Activated T-helper 1 cell treated with anti-CD3 and anti-CD28 coated beads, Interleukin-2, amount 50 U/mL, for 16 hours (primary cell): ENCODE measurements at places on chromosomes 5 and 9.

DNA sequence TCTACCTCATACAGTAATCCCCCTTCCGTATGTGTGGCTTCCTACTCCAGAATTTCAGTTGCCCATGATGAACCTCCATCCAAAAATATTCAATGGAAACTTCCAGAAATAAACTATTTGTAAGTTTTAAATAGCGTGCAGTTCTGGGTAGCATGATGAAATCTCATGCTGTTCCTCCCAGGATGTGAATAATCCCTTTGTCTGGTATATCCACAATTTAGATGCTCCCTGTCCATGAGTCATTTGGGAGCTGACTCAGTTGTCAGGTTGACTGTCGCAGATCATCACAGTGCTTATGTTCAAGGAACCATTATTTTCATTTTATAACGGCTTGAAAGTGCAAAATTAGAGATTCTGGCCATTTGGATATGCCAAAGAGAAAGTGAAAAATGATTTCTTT is 290.1 kb upstream of the CDH9 start:
- no peak for DNase-seq

GRCh38 chr5:172389578-172390112 is 64.7 kb downstream of the SH3PXD2B start:
- no peak for DNase-seq

- DNase-seq: no peak
These were observed 66.9 kb downstream of the EBF1 start for GRCh38 chr5:159032656-159033350.

DNA sequence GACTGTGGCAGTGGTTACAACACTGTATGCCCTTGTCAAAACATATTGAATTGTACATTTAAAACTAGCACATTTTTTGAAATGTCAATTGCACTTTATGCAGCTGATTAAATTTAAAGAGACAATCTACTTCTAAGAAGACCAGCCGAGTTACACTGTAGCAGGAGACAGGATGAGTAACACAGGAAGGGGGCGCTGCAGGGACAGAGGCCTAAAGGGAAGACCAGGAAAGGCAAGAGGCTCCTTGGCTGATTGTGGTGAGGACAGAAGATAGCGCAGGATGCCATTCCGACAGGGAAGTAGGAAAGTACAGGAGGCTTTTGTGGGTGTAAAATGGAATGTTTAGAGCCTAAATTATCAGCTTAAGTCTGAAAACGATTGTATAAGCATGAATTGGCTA is 28.2 kb upstream of the PPP2R2B start:
- DNase-seq: no peak

- no peak for DNase-seq
These were observed at the start of gene PRSS3 for GRCh38 chr9:33795281-33795680. Gene PRSS3 (plus strand): TSS chr9:33795561. CDS start chr9:33795574, 13 bp downstream.

DNA sequence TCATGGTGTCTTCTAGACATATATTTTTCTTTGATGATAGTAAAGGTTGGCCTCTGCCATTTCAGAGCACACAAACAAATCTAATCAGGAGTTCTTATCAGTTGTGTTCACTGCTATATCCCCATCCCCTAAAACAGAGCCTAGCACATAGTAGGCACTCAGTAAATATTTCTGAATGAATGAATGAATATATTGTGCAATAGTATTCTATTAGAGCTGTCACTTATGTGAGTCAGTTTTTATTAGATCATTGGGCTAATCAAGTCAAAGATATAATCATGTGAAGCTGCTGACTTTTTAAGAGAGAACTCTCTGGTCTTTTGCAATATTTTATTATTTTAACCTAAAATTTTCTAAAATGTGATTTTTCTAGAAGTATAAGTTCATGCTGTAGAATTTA is 84.2 kb downstream of the CHSY3 start:
- no peak for DNase-seq

- DNase-seq: no peak
These were observed 643.0 kb upstream of the RGMB start for GRCh38 chr5:98130261-98131035.

GRCh38 chr5:7941692-7942091 is 72.7 kb downstream of the MTRR start:
- DNase-seq: no peak

- DNase-seq: no peak
These were observed 195.0 kb downstream of the KIAA0825 start for GRCh38 chr5:94423411-94423810.

DNA sequence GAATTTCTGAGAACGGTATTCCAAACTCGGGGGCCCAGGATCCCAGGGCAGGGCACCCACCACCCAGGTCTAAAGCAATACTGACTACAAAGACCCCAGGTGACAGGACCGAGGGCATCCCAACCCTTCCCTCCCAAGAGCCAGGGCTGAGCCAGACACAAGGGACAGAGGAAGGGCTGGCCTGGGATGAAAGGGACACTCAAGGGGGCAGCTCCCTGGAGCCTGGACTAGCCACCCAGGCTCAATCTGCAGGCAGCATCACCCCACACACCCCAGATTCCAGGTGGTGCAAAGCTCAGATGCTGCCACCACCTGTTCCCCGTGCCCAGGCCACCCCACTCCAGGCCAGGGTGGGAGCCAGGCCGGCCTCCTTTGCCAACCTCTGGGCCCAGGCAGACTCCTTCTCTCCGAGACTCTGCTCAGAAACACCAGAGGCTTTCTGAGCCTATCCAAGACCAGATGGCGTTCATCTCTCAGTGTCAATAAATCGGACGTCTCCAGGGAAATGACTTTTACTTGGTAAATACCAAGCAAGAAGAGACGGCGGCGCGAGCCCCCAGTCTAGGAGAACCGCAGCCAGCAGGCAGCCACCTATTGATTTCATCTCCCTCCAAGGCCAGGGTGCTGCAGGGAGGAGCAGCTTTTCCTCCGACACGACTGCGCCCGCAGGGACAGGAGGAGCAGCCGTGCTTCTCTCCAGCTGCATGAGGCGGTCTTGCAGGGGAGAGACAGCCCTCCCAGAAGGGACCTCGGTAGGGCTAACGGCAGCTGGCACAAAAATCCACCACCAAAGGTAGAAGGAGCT is 94.1 kb upstream of the ADAMTS2 start:
- DNase-seq: no peak

GRCh38 chr9:32587901-32588300 is 14.9 kb upstream of the NDUFB6 start:
- DNase-seq: no peak

- no peak for DNase-seq
These were observed 9.1 kb downstream of the UNC5A start for GRCh38 chr5:176819476-176819875.

DNA sequence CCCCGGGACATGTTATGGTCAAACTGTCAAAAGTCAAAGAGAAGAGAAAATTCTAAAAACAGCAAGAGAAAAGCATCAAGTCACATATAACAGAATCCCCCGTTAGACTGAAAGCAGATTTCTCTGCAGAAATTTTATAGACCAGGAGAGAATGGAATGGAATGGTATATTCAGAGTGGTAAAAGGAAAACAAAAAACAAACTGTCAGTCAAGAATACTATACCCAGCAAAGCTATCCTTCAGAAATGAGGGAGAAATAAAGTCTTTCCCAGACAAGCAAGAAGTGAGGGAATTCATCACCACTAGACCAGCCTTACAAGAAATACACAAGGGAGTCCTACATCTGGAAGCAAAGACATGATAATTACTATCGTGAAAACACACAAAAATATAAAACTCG is 208.0 kb downstream of the CACNA1B start:
- no peak for DNase-seq

DNA sequence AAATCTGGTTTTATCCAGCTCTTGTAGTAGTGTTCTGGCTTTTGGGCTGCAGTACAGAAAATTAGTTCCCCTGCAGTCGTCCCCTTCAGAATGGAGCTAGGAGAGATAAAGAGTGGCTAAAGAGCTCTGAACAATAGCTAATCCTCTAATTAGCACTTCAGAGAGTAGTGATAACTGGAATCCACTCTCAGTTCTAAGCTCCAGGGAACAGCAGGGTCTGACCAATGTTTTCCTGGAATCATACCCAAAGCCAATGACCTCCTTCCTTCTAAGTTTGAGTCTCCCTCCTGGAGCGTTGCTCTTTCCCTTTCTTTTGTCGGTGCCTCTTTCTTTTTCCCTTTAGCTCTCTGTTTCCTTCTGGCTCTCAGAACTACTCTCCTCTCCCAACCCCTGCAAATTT is 47.4 kb downstream of the MFAP3 start:
- no peak for DNase-seq

DNA sequence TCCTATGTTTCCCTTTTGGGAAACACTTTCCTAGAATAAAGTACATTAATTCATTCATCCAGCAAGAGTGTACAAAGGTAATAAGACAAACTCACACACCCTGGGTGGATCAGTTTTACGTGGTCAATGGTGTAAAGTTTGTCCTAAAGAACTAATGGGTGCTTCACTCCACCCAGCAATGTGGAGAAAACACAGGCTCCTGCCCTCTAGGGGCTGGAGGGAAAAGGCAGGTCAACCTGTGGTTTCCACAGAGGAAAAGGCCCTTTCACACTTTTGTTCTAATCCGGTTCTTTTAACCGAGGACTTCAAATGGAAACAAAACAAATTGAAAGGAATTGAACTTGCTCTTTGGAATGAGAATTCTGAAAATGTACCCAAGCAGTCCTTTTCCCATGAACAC is 80.9 kb upstream of the SPOCK1 start:
- no peak for DNase-seq

DNA sequence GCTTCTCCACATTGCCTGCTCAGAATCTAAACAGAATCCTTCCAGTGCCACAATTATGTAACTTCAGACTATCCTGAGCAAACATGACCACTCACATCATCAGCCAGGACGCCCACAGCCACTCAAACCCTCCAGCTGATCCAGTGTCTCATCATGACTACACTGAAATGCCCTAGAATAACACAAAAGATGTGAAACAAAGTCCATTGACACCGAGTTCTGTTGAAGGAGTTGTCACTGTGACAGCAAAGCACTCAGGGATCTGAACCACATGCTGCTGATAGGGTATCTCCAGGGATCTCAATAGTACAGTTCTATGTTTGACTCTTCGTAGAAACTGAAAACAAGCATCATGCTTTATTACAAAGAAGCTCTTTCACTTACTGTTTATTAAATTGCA is 150.2 kb downstream of the GABBR2 start:
- DNase-seq: no peak

GRCh38 chr9:99046542-99047071 is 58.3 kb upstream of the TGFBR1 start:
- DNase-seq: no peak

DNA sequence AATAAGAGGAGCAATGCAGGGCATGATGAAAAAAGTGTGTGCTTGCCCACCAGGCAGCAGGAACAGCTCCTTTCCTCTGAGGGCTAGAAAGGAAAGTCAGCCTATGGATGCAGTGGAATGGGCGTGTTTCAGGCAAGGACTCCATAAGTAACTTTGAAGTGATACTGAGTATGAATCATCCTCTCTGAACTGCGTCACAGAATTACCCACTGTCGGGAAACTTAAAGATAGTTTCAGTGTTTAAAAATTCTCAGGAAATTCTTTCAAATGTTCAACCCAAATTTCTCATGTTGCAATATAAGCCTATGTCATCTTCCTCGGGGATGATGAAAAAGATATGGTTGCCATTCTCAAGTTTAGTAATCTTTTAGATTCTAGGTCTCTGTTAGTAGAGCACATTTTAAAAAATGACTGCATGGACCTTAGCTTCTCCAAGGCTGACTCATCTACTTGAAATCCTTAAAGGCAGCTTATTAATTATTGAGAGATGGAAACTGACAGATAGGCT is 27.7 kb downstream of the PTCD2 start:
- no peak for DNase-seq

- DNase-seq: no peak
These were observed 383.9 kb downstream of the MAT2B start for GRCh38 chr5:163889369-163889768.

GRCh38 chr5:16550316-16550952 is 66.4 kb downstream of the RETREG1 start:
- no peak for DNase-seq

DNA sequence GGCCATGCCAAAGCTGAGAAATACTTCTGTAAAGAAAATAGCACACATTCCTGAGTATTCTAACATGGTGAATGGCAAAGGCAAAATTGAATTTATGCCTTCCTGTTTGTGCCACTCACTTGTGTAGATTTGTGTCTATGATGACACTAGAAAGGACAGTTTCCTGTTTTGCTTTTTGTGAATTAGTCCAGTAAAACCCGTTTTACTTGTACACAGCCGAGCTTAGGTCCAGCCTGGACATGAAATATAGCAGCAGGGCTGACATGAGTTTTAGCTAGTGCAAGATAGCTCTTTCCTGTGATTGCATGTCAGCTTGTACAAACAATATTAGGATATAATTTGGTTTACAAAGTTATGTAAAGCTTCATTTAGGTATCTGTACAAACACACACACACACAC is 1891.7 kb upstream of the WWC1 start:
- no peak for DNase-seq

- DNase-seq: no peak
These were observed 139.4 kb downstream of the GAPVD1 start for GRCh38 chr9:125400725-125401716.

- DNase-seq: no peak
These were observed 10.8 kb downstream of the KCNV2 start for GRCh38 chr9:2727966-2728613.

DNA sequence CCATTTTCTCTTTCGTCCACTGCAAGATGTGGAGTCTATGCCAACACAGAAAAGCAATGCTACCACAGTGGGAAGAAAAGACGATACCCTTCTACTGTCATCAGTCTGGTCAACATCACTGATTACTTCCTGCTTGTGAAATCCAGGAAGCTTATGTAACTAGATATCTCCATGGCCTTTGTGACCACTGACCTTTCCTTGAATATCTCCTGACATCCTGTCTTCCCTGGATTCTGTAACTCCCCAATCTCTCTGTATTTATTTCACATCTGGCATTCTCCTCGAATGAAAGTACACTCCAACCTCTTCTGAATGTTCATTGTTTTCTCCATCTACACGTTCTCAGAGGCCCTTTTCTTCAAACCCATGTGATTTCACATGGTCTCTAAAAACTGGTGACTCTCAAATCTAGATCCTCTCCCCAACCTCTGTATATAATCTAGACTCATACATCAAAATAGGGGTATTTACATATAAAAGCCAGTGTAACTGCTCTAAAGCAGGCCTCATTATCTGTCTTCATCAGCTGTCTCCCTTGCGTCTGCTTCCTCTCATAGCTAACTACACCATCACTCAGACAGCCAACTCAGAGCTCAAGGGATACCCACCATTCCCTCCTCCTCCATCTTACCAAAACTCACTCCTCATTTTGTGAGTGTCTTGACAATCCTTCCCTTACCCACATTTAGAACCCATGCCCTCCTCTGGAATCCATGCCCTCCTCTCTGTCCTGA is 156.8 kb downstream of the SEMA5A start:
- no peak for DNase-seq
